AG08395 (cell line): ENCODE measurements at places on chromosomes 2 and 18.

DNA sequence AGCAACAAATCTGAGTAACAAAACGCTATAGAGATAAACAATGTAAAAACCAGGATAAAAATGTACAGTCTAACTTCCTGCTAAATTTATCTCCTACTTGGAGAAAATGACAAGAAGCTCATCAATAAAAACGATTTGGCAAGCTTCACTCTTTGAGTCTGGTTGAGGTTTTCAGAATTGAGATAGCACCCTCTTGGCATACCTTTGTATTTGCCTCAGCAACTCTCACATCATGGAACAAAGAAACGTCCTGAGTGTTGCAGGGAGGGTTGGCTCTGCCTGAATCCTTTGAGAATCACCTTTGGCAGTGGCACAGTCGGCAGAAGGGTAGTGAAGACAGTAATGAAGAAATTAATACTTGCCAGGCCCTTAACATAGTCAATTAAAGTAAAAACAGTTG, 430.6 kb downstream of the GRB14 start:
- no peak for DNase-seq

DNA sequence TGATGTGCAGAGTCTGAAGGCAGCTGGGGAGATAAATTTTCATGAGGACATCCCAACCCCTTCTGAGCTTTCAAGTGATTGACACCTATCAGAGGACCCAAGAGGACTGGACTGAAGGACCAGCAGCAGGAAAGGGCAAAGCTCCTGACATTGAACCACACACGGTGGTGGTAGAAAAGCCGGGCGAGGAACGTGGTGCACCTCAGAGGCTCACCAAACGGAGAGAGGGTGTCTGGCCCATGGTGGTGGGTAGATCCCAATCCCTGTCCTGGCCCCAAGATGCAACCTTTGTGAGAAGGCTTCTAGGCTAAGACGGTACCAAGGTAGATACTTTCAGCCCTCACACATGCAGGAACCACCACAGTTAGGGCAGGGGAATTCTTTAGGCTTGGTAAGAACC, 52.1 kb downstream of the FRZB start:
- DNase-seq: no peak

- no peak for DNase-seq
These were observed 93.3 kb downstream of the AOX1 start for GRCh38 chr2:200679127-200679526.

DNA sequence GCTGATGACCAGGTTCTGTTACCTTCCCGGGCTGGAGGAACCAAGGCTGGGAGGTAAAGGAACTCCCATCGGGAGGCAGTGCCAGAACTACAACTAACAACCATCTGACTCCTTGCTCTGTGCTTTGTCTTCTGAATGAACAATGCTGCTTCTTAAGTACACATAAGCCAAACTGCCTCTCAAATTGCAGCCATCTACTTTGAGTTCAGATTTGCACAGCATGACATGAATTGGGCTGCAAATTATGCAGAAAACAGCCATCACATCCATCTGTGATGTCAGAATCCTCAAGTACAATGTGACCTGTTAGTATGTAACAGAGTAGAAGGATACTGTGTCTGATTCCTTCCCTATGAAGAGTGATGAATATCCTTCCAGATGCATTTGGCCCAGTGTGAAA, 290.6 kb downstream of the ZNF521 start:
- no peak for DNase-seq

GRCh38 chr18:13548106-13548819, 178.1 kb downstream of the FAM210A start:
- no peak for DNase-seq

GRCh38 chr2:189191766-189192165, 12.2 kb upstream of the COL5A2 start:
- peak; percentile 55 for DNase-seq

- DNase-seq: peak; percentile 12
These were observed 163.8 kb downstream of the WDPCP start for GRCh38 chr2:63424329-63425078.
